Esophagus squamous epithelium (tissue), 5 donors: ENCODE measurements at places on chromosomes 7 and 10.
A peak's percentile ranks its signal among the peaks of the same experiment; 100 is the strongest.

DNA sequence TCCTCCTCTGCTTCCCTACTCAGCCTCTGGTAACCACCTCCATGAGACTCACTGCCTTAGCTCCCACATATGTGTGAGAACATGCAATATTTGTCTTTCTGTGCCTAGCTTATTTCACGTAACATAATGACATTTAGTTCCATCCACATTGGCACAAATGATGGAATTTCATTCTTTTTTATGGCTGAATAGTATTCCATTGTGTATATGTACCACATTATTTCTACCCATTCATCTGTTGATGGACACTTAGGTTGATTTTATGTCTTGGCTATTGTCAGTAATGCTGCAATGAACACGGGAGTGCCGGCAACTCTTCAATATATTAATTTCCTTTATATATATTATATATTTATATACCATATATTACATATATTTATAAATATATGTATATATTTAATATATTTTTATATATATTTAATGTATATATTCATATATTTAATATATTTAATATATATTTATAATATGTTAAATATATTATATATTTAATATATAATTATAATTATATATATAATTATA lies 1046.9 kb downstream of the DNAJB9 start:
- no peak for DNase-seq

DNA sequence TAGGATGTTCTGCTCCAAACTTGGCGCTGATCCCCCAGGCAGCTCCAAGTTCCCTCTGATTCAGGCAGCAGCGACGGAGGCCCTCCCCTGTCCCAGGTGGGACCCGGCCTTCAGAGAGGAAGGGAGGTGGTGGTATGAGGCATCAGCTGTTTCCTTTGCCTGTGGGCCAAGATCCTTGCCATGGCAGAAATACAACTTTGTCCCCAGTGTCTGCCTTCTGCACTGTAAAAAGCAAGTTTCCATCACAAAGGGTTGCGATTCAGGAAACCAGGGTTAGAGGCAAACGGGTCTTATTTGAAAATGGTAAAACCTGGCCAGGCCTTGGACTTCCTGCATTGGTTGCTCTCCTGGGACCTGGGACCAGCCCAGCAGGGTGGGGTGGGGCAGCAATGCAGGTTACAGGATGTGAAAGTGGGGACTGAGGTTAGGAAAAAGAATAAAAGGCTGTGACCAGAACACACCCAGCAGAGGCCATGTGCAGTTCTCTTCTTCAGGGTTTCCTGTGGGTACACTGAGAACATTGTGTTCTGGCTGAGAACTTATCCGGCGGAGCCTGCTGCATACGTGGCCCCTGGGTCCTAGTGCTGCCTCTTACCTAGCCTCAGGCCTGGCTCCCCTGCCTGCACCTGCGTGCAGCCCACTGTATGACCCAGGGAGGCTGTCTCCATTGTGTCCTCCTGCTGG lies 25.1 kb upstream of the DDIT4 start:
- peak; percentile 88 for DNase-seq

- no peak for DNase-seq
Observed at GRCh38 chr7:6430271-6430940, 17.3 kb downstream of the DAGLB start.

DNA sequence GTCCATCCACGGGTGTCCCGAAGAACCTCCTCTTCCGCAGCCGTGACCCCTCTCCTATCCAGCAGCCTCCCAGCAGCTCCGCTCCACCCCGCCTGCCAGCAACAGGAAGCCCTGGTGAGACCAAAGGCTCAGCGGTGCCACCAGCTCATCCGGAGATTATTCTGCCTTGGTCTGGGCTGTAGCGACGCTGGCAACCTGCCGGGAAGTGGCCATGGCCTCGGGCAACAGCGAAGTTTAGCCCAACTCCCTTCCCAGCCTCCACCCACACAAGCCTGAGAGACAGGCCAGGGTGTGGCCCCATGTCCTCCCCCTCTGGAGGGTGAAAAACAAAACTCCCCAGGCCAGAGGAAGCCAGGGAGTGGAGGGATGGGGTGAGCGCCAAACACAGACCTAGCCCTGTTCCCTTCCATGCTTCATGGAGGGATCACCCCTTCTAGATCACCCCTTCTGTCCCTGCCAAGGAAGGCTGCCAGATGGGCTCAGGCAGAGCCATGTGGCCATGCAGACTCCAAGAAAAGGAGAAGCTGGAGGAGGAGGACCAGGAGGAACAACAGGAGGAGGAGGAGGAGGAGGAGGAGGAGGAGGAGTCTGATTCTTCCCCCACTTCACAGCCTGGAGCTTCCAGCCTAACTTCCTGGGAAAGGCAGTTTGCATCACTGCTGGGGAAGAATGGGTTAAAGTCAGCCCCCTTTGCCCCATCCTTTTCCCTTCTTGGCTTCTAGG lies 918 bp downstream of the CALHM2 start:
- DNase-seq, result peak; percentile 26

GRCh38 chr10:30596013-30596412 lies 33.5 kb downstream of the LYZL2 start:
- DNase-seq, result no peak

- peak; percentile 40 for DNase-seq
Observed at GRCh38 chr7:150404805-150405583, 25.9 kb downstream of the ZNF775 start.

- no peak for DNase-seq
Observed at GRCh38 chr7:19181634-19182033, 36.4 kb upstream of the FERD3L start.
